Karpas-422 (cell line): ENCODE measurements at places on chromosomes 7 and 10. TPM values are rescaled to one million over a fixed set of nuclear protein-coding genes. Genes with fewer than 3 reads are reported as not detected.

The CRYGN gene
- total RNA-seq, result not detected in 2 replicates

The RNLS gene
- total RNA-seq, result not detected in 2 replicates

The AKR1E2 gene
- total RNA-seq, result not detected in 2 replicates

The MYH16 gene
- total RNA-seq, result not detected in 2 replicates

The PEX1 gene
- 31.8 and 66.1 TPM in 2 replicates for total RNA-seq

The SEMA3D gene
- not detected in 2 replicates for total RNA-seq

The ITGA8 gene
- not detected in 2 replicates for total RNA-seq

The EBLN1 gene
- not detected in 2 replicates for total RNA-seq

The NEUROD6 gene
- not detected in 2 replicates for total RNA-seq

The PPP1R17 gene
- 0.22 and 7.9 TPM in 2 replicates for total RNA-seq

The HHEX gene
- total RNA-seq, result 71.7 and 84.2 TPM in 2 replicates

The LRRN3 gene
- not detected in 2 replicates for total RNA-seq

The HABP2 gene
- not detected in 2 replicates for total RNA-seq

The SLC26A4 gene
- 0.04 and 0.19 TPM in 2 replicates for total RNA-seq

The ZEB1 gene
- 49.5 and 53.9 TPM in 2 replicates for total RNA-seq

The CPXM2 gene
- not detected in 2 replicates for total RNA-seq

The CYP3A4 gene
- total RNA-seq, result not detected in 2 replicates

The FAM25C gene
- not detected in 2 replicates for total RNA-seq

The HMX2 gene
- total RNA-seq, result not detected in 2 replicates

The ANKRD1 gene
- total RNA-seq, result not detected in 2 replicates

The PYROXD2 gene
- total RNA-seq, result 1.2 TPM in 1 of 2 replicates, not detected in the other

The XRCC2 gene
- total RNA-seq, result 5.9 and 7.7 TPM in 2 replicates

The CDHR1 gene
- total RNA-seq, result not detected in 2 replicates

The GFRA1 gene
- total RNA-seq, result not detected in 2 replicates

The HOXA6 gene
- total RNA-seq, result 3.4 and 8.4 TPM in 2 replicates

The SEMA3C gene
- not detected in 2 replicates for total RNA-seq

The COBL gene
- total RNA-seq, result not detected in 2 replicates
